CD4-positive, alpha-beta T cell treated with Interleukin-2 at 100 ng/mL for 4 hours (primary cell): ENCODE measurements at places on chromosomes 3 and 15.

DNA sequence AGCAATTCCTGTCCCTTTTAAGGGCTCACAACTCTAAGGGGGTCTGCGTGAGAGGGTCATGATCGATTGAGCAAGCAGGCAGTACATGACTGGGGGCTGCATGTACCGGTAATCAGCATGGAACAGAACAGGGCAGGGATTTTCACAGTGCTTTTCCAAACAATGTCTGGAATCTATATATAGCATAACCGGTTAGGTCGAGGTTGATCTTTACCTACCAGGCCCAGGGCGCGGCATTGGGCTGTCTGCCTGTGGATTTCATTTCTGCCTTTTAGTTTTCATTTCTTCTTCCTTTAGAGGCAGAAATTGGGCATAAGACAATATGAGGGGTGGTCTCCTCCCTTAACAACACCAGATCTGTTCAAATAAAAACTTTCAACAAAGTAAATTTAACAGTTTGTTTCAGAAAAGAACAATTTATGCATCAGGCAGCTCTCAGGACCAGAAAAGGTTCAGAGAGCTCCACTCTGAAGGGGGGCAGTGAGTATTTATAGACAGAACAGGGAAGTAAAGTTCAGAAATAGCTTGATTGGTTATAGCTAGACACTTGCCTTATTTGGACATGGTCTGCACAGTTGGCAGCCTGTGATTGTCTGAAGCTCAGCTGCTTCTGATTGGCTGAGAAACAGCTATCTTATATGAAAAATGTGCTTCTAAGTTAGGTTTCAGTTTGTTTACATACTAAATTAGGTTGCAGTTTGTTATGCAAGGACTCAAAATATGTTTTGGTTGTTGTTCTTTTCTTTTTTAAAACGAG lies 17.2 kb upstream of the B4GALT4 start:
- no peak for DNase-seq

DNA sequence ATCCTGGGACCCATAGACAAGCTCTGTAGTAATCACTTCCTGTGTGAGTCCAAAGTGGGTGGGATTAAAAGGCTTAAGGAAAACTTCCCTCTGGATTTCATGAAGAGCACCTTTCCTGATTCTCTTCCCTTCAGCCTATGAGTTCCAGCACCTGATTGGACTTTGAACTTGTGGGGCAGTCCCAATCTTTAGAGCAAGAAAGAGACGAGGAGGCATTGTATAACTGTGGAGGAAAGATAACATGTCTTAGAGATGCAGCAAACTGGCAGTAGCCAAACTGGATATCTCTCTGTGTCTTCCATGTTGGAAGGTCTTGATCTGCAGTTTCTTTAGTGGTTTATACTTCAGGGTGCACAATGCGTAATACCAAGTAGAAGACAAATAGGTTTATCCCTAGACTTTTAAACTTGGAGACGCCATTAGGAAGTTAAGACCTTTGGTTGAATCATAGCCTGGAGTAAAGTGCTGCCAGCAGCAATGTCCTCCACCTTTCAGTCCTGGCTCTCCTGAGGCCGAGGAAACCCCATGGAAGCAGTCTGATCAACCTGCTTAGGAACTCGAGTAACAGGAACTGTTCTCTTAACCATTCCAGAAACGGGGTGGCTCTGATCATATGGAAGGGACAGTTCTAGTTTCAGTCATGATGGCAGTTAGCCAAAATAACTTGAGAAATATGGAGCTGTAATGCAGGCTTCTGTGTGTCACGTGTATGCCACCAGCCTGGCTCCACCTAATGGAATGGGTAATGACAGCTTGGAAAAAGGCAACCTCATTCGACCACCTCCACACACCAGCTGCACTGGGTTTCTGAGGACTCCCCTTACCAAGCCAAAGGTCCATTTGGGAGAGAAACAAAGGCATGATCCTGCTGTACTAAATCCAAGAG lies 4.7 kb downstream of the EIF1B start:
- DNase-seq: no peak

GRCh38 chr3:27345493-27345892 lies 23.7 kb downstream of the NEK10 start:
- peak; percentile 19 for DNase-seq

DNA sequence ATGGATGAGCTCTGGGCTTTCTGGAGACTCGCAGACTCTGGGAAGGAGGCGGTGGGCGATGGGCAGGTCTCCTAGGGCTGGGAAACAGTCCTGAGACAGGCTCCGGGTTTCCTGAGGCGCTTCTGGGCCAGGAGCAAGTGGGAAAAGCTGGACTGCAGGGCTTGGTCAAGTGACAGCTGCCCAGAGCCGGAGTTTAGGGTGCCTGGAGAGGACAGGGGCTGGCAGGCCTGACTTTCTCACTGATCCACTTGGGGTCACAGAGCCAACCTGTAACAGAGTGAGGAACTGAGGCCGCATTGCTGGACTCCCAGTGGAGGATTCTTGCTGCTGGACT lies 107.9 kb downstream of the APBA2 start:
- DNase-seq: no peak

- DNase-seq: no peak
Measured at GRCh38 chr3:73855813-73856212, 231.1 kb upstream of the PDZRN3 start.

DNA sequence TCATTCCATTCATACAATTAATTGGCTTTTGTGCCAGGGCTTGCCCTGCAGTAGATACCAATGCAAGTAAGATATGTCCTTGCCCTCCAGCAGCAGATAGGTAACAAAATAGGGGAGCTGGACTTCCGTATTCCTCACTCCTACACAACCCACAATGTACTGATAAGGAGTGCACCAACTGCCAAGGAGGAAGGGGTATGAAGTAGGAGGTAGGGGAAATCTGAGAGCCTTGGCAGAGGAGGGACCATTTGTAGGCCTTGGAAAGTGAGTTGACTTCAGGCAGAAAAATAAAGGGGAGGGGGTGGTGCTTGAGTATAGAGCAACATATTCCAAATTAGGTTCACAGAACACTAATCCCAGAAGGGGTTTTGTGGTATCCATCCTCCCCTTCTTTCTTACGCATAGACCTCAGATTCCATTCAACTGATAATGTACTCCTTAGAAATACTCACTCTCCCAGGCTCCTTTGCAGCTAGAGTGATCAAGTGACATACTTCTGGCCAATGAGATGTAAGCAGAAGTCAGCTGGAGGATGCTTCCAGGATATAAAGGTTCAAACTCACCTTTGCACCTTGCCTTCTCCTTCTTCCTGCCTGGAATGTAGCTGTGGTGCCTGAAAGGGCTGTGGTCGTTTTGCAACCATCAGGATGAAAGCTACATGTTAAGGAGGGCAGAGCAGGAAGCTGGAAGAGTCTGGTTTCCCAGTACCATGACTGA lies 127.1 kb upstream of the SMAD3 start:
- DNase-seq: no peak
